Retina (tissue), 1 donor: ENCODE measurements at places on chromosomes 11 and 22.

DNA sequence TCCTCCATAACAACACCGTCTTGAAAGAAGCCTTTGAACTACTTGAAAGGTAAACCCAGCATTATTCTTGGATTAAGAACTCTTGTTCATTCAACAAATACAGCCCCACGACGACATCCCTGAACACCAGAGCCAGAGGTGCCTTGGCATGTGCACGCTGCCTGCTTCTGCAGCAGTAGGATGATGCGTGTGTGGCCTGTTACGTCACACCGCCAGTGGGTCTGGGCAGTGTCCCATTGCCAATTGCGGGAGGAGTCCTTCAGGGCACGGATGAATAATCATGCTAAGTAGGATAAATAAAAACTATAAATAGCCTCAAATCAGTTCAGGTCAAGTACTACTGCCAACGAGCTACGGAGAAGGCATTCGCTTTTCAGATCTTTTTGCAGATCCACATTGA is 380.5 kb downstream of the SHANK2 start:
- DNase-seq = no peak

DNA sequence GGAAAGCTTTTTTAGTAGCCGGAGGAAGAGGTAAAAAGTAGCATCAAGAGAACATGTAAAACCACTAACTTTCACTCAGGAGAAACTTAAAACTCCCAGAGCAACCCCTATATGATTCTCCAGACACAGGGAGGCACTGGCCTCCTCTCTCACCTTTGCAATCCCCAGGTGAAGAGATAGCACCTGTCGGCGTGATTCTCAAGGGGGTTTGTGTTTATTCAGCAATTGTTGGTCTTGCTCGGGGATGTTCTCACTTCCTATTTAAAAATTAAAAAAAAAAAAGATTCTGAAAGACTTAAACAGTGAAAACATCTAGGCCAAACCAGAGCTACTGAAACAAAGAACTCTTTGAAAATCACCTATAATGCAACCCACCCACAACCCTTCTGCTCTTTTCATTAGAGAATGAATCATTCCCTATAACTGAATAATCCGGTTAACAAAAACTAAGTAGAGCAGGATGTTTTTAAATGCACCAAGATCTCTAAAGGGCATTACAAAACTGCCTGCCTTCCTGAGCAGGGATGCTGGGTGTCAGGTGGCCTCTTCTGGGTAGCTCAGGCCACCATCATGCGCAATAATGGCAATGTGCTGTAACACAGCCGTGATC is 24.9 kb downstream of the DHCR7 start:
- DNase-seq = no peak

DNA sequence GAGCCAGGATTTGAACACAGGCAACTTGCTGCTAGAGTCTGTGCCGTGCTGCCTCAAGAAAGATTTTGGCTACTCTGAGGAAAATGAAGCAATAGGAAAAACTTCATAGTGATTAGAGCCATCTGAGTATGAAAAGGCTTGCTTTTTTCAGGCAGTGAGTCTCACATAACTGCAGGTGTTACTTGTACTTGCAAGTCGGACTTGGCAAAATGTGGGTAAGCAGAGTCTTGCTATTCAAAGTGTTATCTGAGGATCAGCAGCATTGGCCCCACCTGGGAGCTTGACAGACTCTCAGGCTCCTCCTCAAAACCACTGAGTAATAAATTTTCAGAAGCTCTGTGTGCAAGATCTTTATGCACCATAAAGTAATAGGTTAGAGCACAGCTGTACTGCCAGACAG is 18.1 kb downstream of the RNF141 start:
- DNase-seq = no peak

GRCh38 chr11:126834149-126834548 is 166.4 kb downstream of the KIRREL3 start:
- DNase-seq = no peak

- DNase-seq = peak; percentile 17
Measured at GRCh38 chr22:40396882-40397281, 26.5 kb downstream of the SGSM3 start.

GRCh38 chr11:118111744-118112035 is 24.9 kb upstream of the SMIM35 start:
- DNase-seq = no peak

DNA sequence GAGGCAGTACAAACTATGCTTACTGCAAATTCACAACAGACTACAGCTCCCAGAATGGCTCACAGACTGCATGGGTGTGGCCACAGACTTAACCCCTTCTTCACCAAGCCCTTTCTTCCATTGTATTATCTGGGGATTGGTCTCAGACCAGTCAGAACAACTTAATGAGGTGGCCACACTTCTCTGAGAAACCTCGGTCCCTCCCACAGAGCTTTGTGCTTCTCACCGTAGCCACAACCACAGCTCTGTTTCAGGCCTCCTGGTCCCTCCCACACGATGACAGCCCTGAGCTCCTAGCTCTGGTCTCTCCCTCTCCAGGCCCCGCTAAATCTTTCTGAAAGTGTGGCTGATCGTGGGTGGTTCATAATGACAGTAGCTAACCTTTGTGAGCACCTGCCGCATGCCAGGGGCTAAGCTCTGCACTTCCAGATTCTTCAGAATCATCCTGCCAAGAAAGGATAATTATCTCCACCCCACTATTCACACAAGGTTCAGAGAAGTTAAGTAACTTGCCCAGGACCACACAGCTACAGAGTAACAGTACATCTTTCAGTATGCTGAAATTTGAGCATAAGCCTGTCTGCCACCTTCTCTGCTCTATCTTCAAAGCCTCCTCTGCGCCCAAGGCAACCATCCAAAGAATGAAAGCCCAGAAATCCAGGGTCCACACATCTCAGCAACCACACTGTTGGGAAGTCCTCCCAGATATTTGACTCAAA is 5.4 kb downstream of the PDE2A start:
- DNase-seq = no peak

DNA sequence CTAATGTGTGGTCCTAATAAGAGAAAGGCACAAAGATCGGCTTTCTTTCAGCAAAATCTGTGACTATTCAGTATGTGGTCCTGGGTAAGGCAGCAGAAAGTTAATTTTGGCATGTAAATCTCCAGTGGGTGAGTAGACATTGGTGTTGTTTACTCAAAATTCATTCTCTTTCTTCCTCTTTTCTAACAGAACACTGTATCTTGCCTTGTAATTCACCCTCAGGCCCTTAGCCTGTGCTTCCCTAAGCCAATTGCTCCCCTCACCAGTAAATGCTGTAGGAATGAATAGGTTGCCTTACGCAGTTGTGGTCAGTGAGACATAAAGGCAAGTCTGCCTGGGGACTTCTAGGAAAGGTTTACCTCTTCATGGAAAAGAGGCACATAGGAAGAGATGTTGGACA is 49.9 kb upstream of the PDE3B start:
- DNase-seq = no peak

DNA sequence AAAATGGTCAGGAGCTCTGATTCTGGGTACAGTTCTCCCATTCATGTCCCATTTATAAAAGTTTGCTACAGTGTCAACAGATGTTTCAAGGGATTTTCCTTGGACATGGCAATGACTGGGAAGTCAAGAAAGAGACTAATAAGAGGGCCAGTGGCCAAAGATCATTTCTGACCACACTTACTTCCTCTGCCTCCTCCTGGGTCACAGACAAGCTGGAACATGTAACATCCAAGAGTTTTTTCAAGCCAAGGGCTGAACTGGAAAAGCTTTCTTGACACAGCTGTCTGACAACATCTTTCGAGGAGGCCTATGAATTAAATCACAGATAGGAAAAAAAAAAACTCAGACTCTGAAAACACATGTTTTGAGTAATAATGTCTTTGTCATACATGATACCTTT is 8.7 kb downstream of the COMMD9 start:
- no peak for DNase-seq

DNA sequence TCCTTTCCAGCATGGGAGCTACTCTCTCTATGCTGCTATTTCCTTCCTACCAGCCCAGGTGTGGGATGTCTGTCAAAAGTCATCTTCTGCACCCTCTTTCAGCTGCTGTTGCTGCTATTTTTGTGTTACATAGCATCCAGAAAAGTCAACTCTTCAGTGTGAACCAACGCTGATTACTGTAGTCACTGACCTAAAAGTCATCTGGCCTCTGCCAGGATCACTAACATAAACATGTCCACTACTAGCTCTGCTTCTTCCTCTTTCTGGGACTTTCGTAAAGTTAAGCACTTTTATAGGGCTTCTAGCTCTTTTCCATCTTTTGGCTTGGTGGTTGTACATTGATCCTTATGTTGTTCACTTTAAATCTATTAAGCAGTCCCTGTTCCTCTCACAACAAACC is 90.2 kb upstream of the CARD18 start:
- no peak for DNase-seq

GRCh38 chr11:126655807-126656128 is 300.3 kb downstream of the ST3GAL4 start:
- no peak for DNase-seq

GRCh38 chr11:110580571-110580970 is 131.7 kb downstream of the ARHGAP20 start:
- no peak for DNase-seq

DNA sequence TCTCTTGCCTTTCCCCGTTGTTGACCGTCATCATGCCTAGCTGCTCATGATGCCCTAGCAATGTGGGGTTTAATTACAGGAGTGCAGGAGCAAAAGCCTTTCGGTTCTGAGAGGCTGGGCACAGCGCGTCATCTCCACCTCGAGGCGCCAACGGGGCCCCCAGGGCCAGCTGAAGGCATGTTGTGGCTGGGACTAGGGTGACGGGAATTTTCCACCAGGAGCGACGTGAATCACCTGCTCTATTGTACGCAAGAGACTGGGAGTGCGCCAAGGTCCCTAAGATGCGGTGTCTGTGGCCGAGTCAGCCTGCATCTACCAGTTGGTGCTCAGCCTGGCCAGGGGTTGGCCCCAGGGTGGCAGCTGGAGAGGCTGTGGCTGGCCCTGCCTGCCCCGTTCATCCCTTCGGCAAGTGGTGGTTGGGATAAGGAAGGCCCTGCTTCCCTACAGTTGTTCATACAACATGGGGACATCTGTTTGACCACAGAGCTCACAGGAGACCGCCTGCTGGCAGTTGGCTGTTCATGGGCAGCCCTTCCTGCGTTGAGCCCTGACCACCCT is 1175.6 kb downstream of the BRD1 start:
- no peak for DNase-seq

- no peak for DNase-seq
Measured at GRCh38 chr11:9269492-9270013, 4.4 kb upstream of the DENND5A start.

GRCh38 chr22:40420341-40421081 is 50.1 kb downstream of the SGSM3 start:
- DNase-seq = no peak

GRCh38 chr22:38967451-38968450 is 10.3 kb downstream of the APOBEC3A start:
- DNase-seq = no peak

DNA sequence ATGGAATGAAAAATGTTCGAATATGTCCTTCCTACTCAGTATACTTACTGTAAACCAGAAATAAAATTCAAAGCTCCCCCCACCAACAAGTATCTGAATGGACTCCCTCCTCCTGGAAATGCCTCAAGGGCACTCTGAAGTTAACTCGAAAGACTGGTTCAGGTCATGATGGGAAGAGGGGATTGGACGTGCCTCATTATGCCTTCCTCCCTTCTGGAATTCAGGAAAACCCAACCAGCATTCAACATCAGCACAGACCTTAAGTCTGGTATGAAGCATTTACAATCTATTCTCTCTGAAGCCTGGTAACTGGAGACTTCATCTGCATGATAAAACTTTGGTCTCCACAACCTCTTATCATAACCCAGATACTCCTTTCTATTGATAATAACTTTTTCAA is 428.3 kb upstream of the RAG2 start:
- DNase-seq = no peak

- no peak for DNase-seq
Measured at GRCh38 chr11:108351468-108351867, 115.9 kb downstream of the C11orf65 start.

DNA sequence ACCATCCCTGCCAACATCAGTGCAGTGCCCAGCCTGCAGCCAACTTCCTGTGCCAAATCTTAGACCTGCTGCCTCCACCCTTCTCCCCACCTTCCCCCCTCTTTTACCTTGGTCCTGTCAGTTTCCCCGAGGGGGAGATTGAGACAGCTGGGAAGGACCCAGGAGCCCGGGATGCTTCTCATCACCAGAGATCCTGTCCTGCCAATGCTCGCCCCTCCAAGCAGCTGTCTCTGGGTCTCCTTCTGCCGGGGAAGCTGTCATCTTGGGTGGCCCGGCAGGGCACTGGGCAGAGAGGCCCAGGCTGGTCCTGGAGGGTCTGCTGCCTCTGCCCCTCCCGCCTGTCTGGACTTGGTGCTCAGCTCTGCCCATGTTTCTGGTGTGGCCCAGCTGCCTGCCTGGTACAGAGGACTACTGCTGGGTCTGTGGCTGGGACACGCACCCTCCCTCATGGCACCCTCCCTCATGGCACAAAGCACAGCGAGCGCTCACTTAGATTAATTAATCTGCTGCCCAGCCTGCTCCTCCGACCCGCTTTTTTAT is 60.4 kb upstream of the THY1 start:
- peak; percentile 57 for DNase-seq

GRCh38 chr11:14372011-14372410 is 13.0 kb upstream of the RRAS2 start:
- DNase-seq = no peak

DNA sequence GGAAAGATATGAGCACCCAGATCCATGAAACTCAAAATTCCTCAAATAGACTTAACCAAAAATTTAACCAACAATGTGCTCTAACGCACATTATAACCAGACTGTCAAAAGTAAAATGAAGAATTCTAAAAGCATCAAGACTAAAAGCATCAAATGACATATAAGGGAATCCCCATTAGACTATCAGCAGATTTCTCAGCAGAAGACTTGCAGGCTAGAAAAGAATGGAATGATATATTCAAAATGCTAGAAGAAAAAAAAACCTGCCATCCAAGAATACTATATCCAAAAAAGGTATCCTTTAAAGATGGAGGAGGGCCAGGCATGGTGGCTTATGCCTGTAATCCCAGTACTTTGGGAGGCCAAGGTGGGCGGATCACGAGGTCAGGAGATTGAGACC is 117.5 kb upstream of the UBASH3B start:
- no peak for DNase-seq

GRCh38 chr11:110077346-110077745 is 15.8 kb upstream of the ZC3H12C start:
- DNase-seq = no peak

- DNase-seq = no peak
Measured at GRCh38 chr11:75107187-75107586, 10.5 kb upstream of the OR2AT4 start.

- DNase-seq = no peak
Measured at GRCh38 chr22:17105143-17106129, 15.7 kb downstream of the TMEM121B start.

- DNase-seq = no peak
Measured at GRCh38 chr11:33222052-33222750, 35.0 kb upstream of the HIPK3 start.
